ENCODE measurements at places on chromosomes 12 and 14.

DNA sequence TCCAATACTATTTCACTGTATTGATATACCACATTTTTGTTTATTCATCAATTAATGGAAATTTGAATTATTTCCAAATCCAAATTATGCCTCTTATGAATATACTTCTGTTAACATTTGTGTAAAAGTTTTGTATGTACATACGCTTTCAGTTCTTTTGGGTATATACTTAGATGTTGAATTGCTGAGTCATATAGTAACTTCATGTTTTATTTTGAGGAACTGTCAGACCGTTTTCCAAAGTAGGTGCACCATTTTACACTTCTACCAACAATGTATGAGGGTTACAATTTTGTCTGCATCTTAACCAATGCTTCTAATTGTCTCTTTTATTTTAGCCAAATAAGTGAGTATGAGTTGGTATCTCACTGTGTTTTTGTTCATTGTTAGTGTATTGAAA lies 10.2 kb upstream of the CCER1 start:
- no peak for DNase-seq

GRCh38 chr14:70897464-70897863 lies 9.8 kb upstream of the PCNX1 start:
- no peak for DNase-seq

- DNase-seq = no peak
Measured at GRCh38 chr12:120237360-120238171, 28.0 kb downstream of the PXN start.

- DNase-seq = no peak
Measured at GRCh38 chr12:110023059-110023980, 24.1 kb downstream of the ANKRD13A start.

GRCh38 chr12:39287817-39288216 lies 155.1 kb downstream of the KIF21A start:
- DNase-seq = no peak

DNA sequence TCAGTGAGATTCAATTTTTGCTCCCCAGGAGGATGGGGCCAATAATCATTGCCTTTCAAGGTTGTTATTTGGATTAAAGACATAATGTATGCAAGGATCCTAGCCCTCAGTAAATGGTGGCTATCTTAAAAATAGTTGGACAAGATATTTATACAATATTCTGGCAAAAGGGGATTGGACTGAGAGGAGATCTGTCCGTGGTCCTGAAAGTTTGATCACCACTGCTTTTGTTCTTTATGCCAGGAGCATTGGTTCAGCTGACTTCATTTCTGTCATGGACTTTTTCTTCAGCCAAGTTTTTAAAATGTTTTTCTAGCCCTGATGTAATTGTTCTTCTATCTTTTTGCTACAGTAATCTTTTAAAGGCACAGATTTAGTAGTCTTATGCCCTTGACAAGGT lies 70.2 kb upstream of the TCL1A start:
- no peak for DNase-seq

GRCh38 chr12:92255741-92256140 lies 110.1 kb upstream of the BTG1 start:
- DNase-seq = no peak

- DNase-seq = no peak
Measured at GRCh38 chr12:68306564-68306963, 25.6 kb downstream of the MDM1 start.

- no peak for DNase-seq
Measured at GRCh38 chr12:6088921-6089747, 35.3 kb downstream of the VWF start.

DNA sequence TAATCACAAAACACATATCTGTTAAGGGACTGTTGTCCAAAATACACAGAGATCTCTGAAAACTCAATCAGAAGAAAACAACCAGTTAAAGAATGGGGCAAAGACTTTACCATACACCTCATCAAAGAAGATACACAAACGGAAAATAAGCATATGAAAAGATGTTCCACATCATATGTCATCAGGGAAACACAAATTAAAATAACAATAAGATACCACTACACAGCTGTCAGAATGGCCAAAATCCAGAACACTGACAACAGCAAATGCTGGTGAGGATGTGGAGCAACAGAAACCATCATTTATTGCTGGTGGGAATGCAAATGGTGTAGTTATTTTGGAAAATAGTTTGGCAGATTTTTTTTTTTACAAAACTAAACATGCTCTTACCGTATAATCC lies 220.5 kb upstream of the FOXN3 start:
- no peak for DNase-seq

DNA sequence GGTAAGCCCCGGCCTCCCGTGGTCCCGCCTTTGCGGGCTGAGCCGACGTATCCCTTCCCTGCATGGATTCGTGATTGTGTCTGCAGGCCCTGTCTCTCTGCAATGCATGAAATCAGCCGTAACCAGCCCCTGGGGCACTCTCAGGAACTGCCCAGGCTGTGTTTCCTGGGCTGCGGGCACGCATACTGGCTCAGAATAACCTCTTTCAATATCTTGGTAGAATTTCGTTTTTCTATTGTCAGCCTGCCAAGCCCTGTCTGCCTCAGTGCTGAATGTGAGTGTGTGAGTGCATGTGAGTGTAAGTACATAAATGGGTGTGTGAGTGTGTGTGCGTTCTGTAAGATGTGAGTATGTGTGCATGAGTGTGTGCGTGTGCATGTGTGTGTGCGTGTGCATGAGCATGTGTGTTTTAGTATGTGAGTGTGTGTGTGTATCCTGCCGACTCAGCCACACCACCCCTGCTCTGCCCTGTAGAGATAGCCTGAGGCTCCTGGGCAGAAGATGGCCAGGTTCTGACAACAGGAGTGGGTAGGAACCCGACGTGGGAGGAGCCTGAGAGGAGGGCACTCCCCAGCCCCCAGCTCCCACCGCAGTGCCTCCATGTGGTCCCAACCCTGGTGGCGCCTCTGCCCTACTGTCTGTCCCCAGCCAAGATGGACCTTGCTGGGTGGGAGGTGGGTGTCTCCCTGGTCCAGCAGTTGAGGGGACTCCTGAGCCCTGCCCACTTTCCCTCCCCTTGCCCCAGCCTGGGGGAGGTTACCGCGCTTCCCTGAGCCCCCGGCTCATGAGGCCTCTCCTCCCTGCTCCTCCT lies 268.8 kb downstream of the ADGRD1 start:
- no peak for DNase-seq

DNA sequence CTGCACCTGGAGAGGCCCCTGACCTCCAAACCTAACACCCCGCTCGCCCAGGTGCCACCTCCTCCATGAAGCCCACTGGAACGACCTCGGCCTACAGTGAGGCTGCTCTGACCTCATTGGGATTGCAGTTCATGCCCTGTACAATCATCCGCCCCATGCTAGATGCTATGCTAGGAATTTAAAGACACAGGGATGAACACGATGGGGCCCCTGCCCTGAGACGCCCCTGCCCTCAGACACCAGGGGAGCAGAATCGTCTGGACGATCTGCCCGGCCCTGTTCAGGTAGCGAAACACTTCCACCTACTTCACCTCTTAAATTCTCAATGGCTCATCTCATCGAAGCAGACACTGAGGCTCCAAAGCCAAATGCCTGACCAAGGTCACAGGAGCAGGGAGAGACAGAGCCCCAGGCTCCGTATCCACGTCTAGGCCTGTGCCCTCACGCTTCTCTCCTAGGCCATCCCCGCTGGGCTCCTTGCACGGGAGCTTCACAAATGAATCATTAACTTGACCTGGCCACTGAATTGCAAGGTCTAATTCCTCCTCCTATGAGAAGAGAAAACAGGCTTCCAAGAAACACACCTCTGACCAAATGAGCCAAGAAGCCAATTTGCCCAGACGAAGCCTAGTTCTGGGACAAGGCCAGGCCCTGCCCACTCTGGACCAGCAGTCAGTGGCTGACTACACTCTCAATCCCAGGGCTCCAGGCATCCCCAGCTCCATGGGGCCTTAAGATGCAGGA lies 35.2 kb downstream of the SCARB1 start:
- DNase-seq = no peak

DNA sequence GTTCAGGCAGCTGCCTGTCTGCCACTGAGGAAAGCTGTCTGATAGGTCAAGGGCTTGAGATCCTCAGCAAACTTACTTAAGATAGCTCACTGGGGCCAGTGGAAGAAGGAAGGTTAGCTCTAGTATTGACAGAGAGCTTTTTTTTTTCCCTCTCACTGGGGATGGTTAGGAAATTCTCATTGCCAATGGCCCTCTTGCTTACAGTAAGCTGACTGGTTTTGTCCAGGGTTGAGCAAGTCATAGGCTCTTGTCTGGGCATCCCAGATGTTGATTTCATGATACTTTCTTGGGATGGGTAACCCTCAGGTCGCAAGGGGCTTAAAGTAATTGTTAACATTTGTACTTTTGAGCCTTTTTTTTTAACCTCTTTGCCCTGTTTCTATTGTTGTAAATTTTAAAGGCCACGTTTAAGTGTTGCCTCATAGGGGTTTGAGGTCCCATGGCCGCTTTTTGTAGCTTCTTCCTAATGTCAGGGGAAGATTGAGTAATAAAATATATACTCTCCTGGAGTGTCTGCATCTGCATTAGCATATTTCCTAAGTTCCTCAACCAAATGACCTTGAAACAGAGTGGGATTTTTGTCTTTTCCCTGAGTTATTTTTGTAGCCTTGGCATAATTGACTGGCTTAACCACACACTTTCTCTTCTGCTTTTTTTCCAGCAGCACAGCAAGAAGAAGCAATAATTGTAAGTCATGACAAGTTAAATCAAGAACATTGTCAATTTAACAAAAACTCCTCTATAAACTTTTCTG lies 716.0 kb downstream of the LRFN5 start:
- DNase-seq = no peak

DNA sequence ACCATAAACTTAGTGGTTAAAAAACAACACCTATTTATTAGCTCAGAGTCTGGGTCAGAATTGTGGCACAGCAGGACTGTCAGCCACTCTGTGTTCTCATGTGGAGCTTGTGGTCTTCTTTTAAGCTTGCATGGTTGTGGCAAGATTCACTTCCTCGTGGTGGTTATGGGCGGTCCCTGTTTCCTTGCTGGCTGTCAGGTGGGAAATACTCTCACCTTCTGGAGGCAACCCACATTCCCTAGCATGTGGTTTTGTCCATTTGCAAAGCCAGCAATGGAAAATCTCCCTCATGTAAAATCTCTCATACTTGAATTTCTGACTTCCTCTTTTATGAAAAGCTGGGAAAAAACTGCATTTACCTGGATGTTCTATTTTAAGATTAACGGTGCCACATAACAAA lies 229.8 kb downstream of the ALX1 start:
- no peak for DNase-seq

GRCh38 chr12:20474443-20474842 lies 106.1 kb downstream of the PDE3A start:
- no peak for DNase-seq

DNA sequence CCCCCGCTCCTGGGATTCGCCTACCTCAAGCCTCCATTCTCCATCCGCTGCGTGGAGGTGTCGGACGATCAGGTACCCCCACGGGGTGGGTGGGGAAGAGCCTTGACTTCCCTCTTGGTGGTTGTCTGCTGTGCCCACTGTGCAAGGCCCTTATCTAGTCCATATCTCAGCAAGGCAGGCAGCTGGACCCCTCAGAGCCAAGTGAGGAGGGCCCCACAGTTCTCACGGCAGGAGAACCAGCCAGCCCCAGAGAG lies 39.9 kb downstream of the MMAB start:
- no peak for DNase-seq

- DNase-seq = no peak
Measured at GRCh38 chr14:103994535-103995184, 52.3 kb upstream of the RD3L start.

GRCh38 chr12:127809275-127809674 lies 457.7 kb upstream of the TMEM132C start:
- no peak for DNase-seq

GRCh38 chr12:106729611-106730010 lies 44.9 kb upstream of the RIC8B start:
- DNase-seq = no peak

- no peak for DNase-seq
Measured at GRCh38 chr12:111111681-111112080, 191.3 kb upstream of the MYL2 start.

GRCh38 chr12:11228296-11228879 lies 41.1 kb downstream of the PRB3 start:
- no peak for DNase-seq

- DNase-seq = no peak
Measured at GRCh38 chr14:91252871-91253794, 8.6 kb upstream of the GPR68 start.

DNA sequence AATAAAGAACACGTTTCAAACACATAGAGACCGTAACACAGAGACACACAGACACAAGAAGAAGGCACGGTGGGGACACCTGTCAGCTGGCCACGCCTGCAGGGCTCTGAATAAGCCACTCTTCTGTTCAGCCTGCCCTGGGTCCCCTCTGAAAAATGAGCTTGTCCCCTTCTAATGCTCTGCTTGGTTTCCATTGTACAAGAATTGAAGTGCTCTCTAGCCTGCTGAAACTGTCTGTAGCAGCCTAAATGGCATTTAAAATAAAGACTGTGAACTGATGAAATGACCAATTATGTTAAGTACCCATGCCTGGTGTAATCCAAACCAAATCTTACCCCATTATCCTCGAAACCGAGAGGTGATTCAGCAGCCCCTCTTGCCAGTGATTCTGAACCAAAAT lies 139.8 kb downstream of the FOXN3 start:
- DNase-seq = no peak

- DNase-seq = no peak
Measured at GRCh38 chr12:71795901-71796300, 41.2 kb downstream of the RAB21 start.

GRCh38 chr14:54137614-54137961 lies 181.0 kb upstream of the BMP4 start:
- no peak for DNase-seq

DNA sequence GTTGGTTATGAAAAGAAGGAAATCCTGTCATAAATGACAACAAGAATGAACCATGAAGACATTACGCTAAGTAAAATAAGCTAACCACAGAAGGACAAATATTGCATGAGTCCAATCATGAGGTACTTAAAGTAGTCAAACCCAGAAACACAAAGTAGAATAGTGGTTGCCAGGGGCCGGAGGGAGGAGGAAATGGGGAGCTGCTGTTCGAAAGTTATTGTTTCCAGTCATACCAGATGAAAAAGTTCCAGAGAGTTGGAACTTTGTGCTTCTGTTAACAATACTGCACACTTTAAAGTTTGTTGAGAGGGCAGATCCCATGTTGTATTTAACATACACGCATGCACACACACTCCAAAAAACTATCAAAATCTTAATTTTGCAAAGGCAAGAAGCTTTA lies 69.3 kb downstream of the COCH start:
- DNase-seq = no peak

DNA sequence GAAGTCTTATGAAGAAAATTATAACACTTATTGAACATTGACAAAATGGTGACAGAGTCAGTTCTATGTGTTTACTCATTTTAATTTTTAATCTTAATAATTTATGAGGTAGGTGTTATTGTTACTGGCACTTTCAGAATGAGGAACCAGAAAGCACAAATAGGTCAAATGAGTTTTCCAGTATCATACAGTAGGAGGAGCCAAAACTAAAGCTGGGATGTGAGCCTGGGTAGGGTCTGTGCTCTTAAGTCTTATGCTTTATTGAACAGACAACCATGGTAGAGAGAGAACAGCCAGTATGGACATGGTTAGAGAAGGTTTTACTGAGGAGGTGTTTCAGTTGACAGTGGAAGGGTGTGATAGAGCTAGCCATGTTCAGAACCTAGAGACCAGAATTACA lies 775.7 kb downstream of the TMTC2 start:
- no peak for DNase-seq
